ENCODE measurements at places on chromosomes 3 and 15.

- DNase-seq: no peak
Measured at GRCh38 chr3:172982736-172983364, 158.2 kb downstream of the SPATA16 start.

- no peak for DNase-seq
Measured at GRCh38 chr15:77023576-77024272, 28.8 kb downstream of the PSTPIP1 start.

- DNase-seq: no peak
Measured at GRCh38 chr3:176697284-176697889, 499.9 kb downstream of the TBL1XR1 start.

GRCh38 chr3:105440113-105440512, 73.4 kb downstream of the ALCAM start:
- no peak for DNase-seq

GRCh38 chr3:196397941-196398340, 34.3 kb downstream of the UBXN7 start:
- DNase-seq: no peak

DNA sequence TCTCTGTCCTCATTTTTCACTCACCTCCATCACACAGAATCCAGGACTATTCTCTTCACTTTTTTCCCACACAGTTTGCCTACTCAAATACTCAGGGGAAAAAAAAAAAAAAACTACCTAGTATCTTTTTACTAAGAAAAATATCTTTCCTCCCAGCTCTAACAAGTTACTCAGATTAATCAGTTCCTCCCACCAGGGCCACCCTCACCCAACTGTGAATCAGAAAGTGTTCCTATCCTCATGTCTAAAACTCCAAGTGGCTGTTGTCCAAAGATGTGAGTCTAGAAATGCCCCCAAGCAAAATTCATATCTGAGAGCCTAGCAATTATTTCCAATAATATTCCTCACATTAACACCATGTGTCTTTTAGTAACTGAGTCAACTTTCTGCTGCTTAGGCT, 268.0 kb downstream of the ERC2 start:
- DNase-seq: no peak

GRCh38 chr3:32719335-32719734, 34.3 kb downstream of the CNOT10 start:
- no peak for DNase-seq

GRCh38 chr15:40306371-40306770, 1.4 kb downstream of the PLCB2 start:
- no peak for DNase-seq

DNA sequence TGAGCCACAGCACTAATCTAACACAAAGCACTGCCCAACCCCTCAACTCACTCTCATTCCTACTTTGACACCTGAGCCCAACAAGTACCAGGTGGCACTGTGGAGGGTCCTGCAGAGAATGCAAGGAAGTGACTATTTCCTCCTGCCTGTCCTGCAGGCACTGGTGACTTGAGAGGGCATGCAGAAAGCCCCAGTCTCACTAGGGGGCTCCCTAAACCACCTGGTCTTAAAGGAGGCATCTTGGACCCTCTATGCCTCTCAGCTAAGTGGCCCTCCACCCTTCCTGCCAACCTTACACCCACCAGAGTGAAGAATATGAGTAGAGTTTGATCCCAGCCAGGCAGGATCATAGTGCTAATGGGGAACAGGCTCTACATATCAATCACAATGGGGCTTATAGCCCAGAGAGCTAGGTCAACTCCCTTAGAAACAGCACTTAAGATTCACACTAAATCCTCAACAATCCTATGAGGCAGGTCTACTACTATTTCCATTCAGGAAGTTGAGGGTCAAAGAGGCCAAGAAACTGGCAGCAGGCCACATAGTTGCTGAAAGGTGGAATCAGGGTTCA, 15.2 kb downstream of the TRAIP start:
- DNase-seq: no peak
